CD4-positive, alpha-beta T cell treated with Interleukin-4 for 1 hour (primary cell): ENCODE measurements at places on chromosomes 6 and 20.

DNA sequence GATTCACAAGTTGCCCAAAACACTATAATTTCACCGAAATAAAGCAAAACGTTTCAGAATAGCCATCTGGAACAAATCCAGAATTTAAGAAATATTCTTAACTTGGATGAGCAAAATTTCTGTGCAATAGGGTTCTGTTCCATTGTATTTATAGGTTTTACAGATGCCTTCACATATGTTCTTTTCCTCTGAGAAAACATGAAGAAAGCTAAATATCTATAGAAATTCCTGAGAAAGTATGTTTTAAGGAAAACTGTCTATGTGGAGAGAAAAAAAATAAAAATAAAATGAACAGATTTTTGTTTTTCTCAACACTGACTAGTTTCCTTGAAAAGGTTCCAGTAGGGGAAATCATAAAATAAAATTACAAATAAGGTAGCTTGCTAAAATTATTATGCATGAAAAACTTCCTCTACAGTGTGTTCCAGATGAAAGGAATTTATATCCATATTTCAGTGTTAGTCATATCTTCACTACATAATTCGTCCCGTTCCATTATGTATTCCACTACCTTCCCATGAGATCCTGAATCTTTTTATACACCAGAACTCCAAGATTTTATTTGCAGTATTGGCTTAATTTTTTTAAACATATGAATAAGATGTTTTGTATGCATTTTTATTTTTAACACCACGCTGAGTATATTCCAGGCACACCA is 42.4 kb upstream of the TMX4 start:
- DNase-seq, result no peak

DNA sequence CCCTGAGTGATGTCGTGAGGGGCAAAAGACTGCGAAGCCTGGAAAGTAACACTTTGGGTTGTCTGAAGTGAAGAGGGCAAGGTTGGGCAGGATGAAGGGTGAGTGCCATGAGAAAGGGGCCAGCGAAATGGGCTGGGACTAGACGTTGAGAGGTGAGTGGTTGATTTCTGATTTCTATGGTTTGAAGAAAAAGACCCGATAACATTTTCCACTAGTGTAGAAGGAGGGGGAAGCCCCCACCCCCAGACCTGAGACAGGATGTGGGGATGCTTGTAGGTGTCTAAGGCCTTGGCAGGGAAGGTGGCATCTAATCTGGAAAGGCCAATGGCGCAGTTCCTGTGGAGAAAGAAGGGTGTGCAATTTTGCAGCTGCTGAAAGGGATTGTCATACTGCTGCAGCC is 25.3 kb upstream of the KIF3B start:
- DNase-seq, result no peak

DNA sequence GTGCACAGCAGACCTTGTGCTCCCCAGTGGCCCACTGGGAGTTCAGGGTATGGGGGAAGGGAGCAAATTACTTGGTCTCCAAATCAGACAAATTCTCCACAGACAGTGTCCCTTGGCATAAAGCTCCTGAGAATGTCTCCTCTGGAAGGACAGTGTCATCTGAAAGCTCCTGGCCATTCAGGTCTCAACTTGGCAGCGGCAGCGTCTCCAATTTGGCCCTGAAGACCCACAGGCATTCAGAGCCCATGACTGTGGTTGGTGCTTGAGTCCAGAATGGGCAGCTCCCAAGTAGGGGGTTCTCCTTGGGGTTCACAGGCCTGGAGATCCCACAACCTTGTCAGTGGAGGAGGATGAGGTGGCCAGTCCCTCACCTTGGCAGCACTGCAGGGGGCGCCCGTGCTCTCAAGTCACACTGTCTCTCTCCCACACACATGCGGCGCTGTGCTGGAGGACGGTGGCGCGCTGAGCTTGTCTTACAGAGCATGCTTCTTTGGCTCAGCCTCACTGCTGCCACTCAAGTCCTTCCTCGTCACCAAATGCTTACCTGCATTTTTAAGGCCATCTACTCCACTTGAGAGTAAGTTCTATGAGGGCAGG is 20.7 kb downstream of the DYNLRB1 start:
- peak; percentile 30 for DNase-seq

GRCh38 chr20:22829356-22829755 is 205.8 kb upstream of the SSTR4 start:
- no peak for DNase-seq

DNA sequence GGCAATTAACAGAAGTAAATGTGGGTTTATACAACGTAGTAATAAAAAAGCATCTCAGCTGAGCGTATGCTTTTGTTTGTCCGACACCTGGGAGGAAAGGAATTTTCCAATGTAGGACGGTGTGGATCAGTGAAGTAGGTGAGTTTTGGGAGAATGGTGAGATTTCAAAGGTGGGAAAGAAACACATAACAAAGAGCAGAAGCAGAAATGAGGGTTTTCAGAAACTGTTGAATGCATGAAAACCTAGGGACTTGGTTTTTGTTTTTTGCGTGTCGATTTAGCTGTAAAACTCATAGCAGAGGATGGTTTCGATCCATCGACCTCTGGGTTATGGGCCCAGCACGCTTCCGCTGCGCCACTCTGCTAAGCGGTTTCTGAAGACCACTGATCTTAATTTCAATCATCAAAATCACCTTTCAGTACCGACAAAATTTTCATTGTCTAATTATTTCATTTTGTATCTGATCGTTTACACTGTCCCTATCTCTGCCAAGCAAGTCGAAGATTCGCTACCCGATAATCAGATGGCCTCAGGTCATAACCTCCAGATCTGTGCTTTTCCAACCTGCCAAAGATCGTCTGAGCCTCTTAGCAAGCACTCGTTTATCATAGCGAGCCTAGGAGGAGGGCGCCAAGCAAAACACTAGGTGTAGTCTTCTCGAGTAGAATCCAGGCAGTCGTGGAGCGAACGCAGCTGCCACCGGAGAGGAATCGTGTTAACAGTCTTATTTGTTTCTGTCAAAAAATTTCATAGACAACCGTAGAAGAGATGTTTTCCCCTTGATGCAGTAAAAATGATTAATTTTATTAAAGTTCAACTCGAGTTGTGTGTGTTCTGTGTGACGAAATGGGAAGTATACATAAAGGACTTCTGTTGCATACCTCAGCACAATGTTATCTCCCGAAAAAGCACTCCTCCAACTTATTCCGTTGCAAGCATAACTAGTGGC is 20.9 kb upstream of the POM121L2 start:
- DNase-seq, result peak; percentile 62

DNA sequence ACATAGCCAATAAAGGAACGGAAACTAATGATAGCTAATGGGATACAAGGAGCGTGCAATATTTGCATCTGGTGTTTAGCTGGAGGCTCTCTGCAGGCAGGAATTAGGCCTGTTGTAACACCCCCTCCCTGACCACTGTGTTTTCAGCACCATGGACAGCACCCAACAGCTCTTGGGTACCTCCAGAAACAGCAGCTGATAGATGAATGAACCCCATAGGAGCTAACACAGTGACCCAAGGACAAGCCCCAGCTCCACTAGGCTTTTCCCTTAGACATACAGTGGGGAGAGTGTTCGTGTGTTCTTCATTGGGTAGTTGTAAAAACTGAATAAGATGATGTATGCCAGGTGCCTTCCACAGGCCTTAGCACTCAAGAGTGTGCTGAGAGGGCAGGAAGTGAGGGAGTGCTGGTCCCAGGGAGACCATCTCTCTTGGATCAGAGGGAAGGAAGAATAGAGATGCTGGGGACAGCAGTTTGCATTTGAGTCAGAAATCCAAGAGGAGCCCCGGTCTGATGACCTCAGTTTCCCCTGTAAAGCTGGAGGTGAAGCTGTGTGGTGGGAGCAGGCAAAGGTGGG is 161.3 kb downstream of the PHACTR3 start:
- DNase-seq, result peak; percentile 3

GRCh38 chr6:169490830-169491229 is 211.0 kb downstream of the WDR27 start:
- no peak for DNase-seq

- DNase-seq, result no peak
These were observed 176.9 kb upstream of the PRND start for GRCh38 chr20:4544765-4545164.
